ENCODE measurements at places on chromosomes 3 and 15.

GRCh38 chr3:136078421-136079364 lies 113.2 kb downstream of the PPP2R3A start:
- peak; percentile 28 for DNase-seq

GRCh38 chr3:99761415-99762165 lies 56.1 kb upstream of the CMSS1 start:
- no peak for DNase-seq

- DNase-seq: no peak
These were observed 51.8 kb downstream of the ATP8B4 start for GRCh38 chr15:50067254-50067653.

GRCh38 chr15:93587059-93587521 lies 498.1 kb upstream of the RGMA start:
- no peak for DNase-seq

DNA sequence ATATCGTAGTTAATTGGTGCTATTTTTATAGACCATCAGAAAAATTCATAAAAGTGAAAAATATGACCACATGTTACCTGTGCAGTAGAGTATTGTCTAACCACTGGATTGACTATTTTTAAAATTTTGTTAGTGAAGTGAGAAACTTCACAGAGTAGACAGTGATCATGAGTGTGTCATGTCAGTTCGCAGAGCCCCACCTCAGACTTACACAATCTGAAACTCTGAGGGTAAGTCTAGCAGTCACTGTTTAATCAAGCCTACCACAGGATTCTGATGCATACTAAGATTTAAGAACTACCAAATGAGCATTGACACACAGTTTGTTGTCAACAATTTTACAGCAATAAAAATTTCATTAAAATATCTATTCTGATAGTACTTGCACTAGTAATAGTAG lies 552.9 kb upstream of the SUCLG2 start:
- DNase-seq: no peak

DNA sequence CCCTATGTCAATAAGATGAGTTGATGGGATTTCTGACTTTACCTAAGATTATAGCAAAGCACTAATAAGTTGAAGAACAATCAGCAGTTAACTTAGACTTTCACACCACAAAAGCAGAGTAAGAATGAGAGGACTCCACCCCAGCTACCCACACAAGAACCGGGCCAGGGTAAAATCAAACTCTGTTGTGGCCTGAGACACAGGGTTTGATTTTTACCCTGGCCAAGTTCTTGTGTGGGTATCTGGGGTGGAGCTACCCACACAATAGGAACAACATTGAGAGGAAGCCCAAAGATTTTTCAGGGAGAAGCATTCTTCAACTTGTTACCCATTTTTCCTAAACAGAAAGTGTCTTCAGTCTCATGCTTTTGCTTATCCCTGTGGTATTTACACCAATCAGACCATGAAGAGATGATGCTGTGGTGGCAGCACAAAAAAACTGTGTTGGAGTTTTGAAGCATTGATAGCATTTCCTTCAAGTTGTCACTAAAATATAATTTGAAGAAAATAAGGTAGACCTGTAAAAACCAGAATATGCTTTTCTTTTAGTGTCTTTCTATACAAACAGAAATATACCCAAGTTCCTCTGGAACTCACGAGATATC lies 25.6 kb downstream of the CPOX start:
- no peak for DNase-seq

GRCh38 chr3:173584838-173585831 lies 187.6 kb downstream of the NLGN1 start:
- DNase-seq: peak; percentile 2

GRCh38 chr15:25694239-25694584 lies 168.9 kb downstream of the ATP10A start:
- DNase-seq: no peak

DNA sequence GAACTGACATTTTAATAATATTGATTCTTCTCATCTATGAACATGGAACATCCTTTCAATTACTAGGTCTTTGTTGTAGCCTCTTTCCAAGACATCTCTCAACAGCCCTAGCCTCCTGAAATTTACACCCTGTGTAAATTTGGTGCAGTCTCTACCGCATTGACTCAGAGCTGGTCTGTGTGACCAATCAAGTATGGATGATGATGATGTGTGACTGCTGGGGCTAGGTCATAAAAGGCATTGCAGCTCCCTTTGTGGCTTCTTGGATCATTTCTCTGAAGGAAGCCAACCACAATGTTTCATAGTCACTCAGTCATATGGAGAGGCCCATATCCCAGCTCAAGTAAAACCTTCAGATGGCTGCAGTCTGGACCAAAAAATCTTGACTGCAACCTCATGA lies 62.1 kb upstream of the FAM3D start:
- no peak for DNase-seq

GRCh38 chr3:13500133-13500885 lies 20.2 kb downstream of the HDAC11 start:
- DNase-seq: peak; percentile 53

DNA sequence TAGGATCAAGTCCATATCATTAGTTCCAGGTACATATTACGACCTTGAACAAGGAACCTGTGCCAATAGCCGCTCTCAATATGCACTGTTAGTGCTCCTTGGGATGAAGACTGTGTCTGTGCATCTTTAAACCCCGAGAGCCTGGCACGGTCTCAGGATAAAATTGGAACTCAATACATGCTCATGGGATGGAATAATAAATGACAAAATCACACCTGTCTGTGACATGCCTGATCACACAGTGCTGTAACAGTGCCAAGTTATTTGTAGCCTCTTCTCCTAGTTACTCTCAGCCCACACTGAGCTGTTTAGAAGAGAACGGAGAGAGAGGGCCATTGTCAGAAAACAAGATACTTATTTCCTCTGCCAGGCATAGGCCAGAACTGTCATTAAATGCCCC lies 82.2 kb downstream of the SSR3 start:
- no peak for DNase-seq

DNA sequence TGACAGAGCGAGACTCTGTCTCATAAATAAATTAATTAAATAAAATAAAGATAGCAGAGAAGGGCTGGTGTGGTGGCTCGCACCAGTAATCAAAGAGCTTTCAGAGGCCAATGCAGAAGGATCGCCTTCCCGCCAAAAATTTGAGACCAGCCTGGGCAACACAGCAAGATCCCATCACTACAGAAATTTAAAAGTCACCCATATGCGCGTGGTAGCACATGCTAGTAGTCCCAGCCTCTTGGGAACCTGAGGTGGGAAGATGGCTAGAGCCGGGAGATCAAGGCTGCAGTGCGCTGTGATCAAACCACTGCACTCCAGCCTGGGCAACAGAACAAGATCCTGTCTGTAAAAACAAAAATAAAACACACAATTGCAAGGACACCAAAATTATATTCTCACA lies 9.6 kb downstream of the SMARCC1 start:
- DNase-seq: no peak

DNA sequence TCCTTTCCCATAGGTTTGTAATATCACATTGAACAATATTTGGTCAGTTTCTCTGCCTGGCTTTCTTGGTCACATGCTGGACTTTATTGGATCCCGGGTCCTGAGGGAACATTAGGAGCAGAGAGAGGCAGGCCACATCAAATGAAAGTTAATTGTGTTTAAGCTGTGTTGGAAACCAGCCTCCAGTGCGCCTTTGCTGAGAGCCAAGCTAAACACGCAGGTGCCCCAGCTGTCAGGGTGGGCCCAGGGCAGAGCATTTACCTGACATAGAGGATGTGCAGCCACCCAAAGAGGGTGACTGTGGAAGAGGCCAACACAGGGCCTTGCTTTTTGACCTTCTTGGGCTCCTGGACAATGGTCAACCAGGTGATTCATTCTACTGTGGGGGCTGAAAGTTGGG lies 149.3 kb downstream of the EBLN2 start:
- DNase-seq: no peak

DNA sequence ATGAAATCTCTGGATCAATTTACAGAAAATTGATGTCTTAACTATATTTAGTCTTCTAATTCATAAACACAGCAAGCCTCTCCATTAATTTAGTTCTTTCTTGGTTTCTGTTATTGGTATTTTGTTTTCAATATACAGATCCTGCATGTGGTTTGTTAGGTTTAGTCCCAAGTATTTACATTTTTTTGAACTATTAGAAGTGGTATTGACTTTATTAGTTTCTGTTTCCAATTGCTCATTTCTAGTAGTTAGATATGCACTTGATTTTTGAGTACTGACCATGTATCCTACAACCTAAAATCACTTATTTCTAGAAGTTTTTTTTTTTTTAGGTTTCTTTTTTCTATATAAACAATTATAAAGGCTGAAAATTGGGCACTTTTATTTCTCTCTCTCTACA lies 335.9 kb downstream of the CHST2 start:
- no peak for DNase-seq

DNA sequence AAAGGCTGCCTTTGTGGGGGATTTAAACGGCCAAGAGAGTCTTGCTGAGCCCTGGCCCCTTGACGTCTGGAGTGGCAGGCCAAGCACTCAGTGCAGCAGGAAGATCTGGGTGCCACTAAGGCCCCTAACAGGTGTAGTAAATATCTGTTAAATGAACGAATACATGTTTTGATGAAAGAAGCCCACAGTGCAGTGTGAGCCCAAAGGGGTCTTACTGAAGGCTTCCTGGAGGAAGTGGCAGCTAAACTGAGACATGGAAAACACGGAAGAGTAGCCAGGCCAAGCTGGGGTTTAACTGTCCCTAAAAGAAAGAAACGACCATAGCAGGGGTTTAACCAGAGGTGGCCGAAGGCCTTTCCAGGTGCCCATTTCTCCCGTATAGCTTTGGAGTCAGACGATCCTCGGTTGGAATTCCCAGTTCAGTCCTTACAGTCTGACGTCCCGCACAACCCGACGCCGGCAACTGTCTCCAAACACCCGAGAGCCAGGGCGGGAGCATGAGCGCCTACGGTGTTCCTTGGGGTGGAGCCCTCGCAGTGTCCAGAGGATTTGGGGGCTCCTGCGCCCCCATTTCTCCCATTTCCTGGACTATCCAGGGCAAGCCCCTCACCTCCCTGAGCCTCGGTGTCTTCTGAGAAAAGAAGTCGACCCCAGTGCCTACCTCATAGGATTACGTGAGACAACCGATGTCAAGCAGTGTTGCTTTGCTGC lies 910 bp upstream of the ABHD6 start:
- no peak for DNase-seq

DNA sequence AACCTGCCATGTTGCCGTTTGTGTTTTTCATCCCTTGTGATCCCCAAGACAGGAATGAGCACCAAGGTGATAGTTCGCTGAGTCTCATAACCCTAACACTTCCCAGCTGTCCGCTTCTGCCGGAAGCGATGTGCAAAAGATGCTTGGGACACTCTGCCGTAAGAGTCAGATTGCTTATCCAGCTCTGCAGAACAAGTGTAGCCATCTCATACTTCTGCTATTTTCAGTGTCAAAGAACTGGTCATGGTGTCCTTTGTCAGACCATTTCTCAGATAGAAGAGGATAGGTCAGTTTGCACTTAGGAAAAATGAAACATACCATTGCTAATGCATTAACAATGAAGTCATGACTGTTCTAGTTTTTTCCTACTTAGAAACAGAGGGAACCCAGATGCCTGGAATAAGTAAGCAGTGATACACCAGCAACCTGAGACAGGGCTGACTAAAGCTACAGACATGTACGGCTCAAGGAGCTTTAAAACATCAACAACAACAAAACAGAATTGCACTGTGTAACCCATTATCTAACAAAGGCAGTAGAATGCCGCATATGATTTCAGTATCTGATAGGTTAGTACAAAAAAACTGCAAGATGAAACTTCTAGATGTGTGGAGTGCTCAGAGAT lies 134.0 kb upstream of the IL12A start:
- DNase-seq: no peak

GRCh38 chr15:40338921-40339620 lies 1.7 kb downstream of the CCDC9B start:
- DNase-seq: no peak

- DNase-seq: peak; percentile 35
These were observed 67.3 kb downstream of the MORC1 start for GRCh38 chr3:109050591-109051167.

- DNase-seq: no peak
These were observed 264.2 kb downstream of the NFKBIZ start for GRCh38 chr3:102113421-102114041.

DNA sequence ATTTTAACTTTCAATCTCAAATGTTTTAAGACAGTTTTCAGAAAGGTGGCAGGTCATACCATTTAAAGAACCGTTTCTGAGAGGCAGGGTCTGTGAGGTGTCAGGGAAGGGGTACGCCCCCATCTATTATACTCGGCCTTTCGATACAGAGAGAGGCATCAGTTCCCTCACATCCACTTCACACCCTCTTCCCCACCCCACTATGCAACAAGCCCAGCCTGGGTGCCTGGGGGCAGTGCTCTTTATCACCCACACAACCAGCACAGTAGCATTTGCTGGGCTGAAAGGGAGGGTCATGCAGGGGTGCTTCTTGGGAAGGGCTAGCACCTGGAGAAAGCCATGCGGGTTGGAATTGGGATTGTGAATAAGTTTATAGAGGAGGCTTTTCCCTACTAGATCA lies 56.0 kb upstream of the KCNMB2 start:
- peak; percentile 17 for DNase-seq

GRCh38 chr3:89108291-89108550 lies 800 bp downstream of the EPHA3 start:
- DNase-seq: no peak

GRCh38 chr15:60685346-60685937 lies 206.5 kb upstream of the ICE2 start:
- no peak for DNase-seq

GRCh38 chr3:195258449-195259153 lies 12.4 kb downstream of the XXYLT1 start:
- no peak for DNase-seq

GRCh38 chr3:118165413-118165812 lies 869.2 kb downstream of the IGSF11 start:
- DNase-seq: no peak

- no peak for DNase-seq
These were observed 383.0 kb downstream of the NTRK3 start for GRCh38 chr15:87873516-87873915.

- DNase-seq: no peak
These were observed 71.2 kb upstream of the GOLGA8B start for GRCh38 chr15:34654625-34655024.

DNA sequence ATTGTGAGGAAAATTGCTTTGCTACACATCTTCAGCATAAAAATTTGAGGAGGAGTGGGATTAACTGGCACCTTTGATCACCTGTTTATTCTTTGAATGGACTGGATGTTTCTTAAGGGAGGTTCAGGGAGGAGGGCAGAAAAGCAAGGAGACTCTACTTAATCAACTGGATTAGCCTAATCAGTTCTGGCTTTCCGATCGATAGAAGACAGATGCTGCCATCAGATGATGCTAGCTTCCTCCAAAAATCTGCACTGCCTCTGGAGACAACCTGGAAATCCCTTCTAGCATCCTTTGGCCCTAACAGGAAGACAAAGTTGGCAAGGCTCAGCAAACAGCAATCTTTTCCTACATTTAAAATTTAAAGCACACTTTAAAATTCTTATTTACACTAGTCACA lies 197.8 kb downstream of the EBLN2 start:
- no peak for DNase-seq

- DNase-seq: peak; percentile 15
These were observed 255.7 kb downstream of the MBNL1 start for GRCh38 chr3:152524198-152525140.

GRCh38 chr3:162141272-162141791 lies 644.7 kb downstream of the OTOL1 start:
- DNase-seq: no peak

- DNase-seq: no peak
These were observed 7.0 kb downstream of the WWTR1 start for GRCh38 chr3:149650828-149651227.

Data from GM20000 (cell line).